ENCODE measurements at places on chromosomes 12 and 14.

DNA sequence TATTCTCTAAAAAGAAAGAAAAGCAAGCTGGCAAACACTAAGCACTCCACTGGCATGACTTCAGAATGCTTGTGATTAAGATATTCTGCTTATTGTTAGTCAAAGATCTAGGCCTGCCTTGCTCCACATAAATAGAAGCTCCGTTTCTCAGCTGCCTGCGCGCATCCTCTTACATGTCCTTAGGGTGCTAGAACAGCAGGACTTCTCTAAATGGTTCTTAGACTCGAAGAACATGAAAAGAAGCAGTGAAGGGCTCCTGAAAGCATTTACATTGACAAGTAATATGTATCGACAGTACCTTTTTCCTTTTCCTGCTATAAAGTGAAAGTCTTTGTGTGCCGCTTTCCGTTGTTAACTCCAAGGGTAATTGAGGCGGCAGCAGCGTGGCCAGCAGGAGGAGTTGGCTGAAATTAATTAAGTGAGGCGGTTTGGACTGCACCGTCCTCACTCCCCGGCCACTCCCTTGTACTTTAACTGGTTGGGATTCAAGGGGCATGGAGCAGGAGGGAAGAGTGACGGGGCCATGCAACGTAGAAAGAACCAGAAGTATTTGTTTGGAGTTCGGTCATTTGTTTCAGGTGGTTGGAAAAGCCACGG lies 34.2 kb upstream of the OTX2 start:
- DNase-seq: no peak

DNA sequence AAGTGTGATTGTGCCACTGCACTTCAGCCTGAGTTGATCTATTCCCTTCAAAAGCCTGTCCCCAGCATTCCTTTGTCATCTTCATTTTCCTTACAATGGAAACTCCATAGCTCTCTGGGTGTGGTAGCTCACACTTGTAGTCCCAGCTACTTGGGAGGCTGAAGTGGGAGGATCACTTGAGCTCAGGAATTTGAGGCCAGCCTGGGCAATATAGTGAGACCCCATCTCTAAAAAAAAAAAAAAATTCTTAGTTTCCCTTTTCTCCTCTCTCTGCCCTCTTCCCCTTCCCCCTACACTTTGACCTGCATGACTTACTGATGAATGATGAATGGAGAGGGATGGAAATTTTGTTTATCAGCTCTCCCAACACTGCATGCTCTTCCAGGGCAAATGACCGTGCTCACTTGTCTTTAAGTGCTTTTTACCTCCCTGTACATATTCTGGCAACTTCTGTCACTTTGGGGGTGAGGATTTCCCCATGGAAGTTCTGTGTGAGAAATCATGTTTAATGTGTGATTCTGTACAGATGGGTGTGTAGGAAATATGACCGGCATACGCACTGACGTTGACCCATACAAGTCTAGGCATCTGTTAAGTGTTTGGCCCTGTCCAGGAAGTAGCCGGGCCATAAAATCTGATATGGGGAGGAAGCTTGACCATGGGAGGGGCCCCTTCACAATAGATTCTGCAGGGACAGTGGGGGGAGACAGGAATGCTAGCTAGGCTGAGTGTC lies 65.4 kb downstream of the ZFP36L1 start:
- DNase-seq: no peak

- peak; percentile 9 for DNase-seq
Observed at GRCh38 chr12:93813972-93814821, 137.0 kb downstream of the CRADD start.

GRCh38 chr12:104863296-104863948 lies 94.7 kb downstream of the SLC41A2 start:
- no peak for DNase-seq
